ENCODE measurements at places on chromosomes 4 and X. TPM values are rescaled to one million over a fixed set of nuclear protein-coding genes. Genes with fewer than 3 reads are reported as not detected.

Gene RPS6KA3
- 32.6 TPM for polyA plus RNA-seq

Gene STAP1
- 0.24 TPM for polyA plus RNA-seq

DNA sequence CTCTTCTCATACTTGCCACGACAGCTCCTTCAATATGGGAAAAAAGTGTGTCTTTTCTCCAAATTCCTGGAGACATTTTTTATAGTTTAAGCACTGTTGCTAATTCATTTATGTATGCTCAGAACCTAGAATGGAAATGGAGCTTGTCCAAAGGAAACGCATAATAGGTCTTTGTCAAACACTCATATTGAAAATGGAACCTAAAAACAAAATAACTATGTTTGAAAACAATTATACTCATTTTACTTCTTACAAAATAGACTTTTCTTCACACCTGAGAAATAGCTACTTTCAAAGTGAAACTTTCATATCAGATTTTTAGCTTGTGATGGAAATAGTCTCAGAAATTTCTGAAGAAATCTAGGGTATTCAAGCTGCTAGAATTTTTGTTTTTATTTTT lies 529.7 kb upstream of the BOD1L1 start:
- DNase-seq: no peak

GRCh38 chrX:45850775-45851433 lies 650.2 kb upstream of the DIPK2B start:
- DNase-seq: peak; percentile 11

Gene CENPVL1
- polyA plus RNA-seq: 0.40 TPM

Gene SHROOM2
- polyA plus RNA-seq: 20.5 TPM

GRCh38 chr4:186790630-186791029 lies 67.0 kb upstream of the FAT1 start:
- DNase-seq: no peak

- DNase-seq: no peak
These were observed 177.6 kb downstream of the RNF150 start for GRCh38 chr4:140955641-140956040.

Gene GPR119
- not detected for polyA plus RNA-seq

Gene FRMD7
- polyA plus RNA-seq: 1.3 TPM

DNA sequence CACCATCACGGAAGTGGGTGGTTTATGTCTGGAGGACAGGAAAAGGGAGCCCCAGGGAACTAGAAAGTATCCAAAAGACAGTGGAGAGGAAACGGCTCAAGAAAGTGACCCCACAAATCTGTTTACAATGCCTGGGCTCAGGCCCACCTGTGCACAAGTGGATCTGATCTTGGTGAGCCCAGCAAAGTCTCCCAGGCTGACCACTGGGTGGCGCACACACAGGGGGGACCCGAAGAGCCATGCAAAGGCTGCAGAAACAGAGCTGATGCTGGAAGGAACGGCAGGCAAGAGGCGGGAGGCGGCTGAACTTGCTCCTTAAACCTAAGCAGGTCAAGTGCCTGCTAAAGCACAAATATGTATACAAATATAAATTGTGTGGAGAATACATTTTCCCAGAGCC lies 9.6 kb downstream of the HAUS7 start:
- no peak for DNase-seq

Gene CXorf38
- polyA plus RNA-seq: 11.7 TPM

Gene GRPR
- polyA plus RNA-seq: 0.33 TPM

Gene TEX13C
- not detected for polyA plus RNA-seq

GRCh38 chr4:125461676-125462363 lies 147.1 kb downstream of the FAT4 start:
- no peak for DNase-seq

DNA sequence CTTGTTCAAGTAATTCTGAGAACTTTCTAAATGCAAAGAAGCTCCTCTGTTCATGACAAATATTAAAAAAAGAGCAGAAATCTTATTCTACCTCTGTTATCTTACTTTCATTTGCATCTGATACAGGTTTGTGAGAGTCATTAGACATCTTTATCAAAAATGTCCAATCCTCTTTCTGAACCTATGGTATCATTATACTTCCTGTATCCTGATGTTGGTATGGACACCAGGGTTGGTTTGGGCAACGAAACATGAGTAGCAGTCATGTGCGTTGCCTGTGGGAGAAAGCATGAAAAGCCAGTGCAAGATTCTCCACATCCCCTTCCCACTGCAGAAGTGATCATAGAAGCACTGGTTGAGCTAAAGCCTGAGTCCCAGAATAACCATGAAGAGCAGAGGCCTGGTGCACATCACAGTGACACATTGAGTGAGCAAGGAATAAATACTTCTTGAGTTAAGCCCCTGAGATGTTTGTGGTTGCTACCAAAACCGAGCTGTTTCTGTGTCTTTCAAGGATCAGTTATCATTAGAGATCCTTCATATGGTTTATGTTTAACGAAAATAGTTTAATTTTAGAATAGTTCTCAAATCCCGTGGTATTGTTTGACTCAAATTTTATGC lies 197.2 kb downstream of the BANK1 start:
- no peak for DNase-seq

GRCh38 chr4:88599714-88600113 lies 7.4 kb downstream of the HERC3 start:
- no peak for DNase-seq

Gene H2BW2
- polyA plus RNA-seq: 1.3 TPM

DNA sequence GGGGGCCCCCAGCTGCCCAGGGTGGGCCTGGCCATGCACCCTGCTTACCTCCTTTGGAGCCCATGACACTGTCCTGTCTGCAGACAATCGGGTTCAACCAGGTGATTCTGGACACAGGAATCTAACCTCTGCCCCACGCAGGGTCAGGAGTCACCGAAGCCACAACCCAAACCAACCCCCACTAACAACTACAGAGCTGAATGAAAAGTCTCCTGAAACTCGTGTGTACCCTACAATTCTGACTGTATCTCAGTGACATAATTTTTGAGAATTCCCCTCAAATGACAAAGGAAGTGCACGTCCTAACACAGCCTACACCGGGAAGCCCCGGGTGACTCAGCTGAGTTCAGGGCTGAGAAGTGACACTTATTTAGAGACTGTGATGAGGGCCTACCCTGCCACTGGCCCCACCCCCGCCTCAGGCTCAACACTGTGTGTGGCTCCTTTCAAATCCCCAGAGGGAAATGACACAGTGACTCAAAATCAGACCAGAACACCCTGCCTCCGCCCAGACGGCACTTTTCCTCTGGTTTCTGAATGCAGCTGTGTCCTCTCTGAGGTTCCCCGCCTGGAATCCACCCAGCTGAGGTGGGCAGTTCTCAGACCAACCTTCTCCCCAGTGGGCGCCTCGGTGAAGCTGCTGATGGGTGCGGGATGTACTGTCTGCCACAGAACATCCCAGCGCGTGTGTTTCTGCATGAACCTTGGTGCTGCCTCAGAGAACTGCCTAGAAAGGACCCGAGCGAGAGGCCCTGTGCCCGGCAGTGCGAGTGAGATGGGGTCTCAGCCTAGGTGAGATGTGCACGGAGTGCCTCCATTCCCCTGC lies 9.9 kb downstream of the TNIP2 start:
- DNase-seq: no peak

Gene VEGFC
- polyA plus RNA-seq: 17.7 TPM

Gene MAGEA10
- polyA plus RNA-seq: not detected

- DNase-seq: no peak
These were observed 60.1 kb downstream of the MXRA5 start for GRCh38 chrX:3286196-3286945.

- DNase-seq: no peak
These were observed 4.3 kb upstream of the NSUN7 start for GRCh38 chr4:40745285-40745984.

Gene BMX
- polyA plus RNA-seq: 0.29 TPM

DNA sequence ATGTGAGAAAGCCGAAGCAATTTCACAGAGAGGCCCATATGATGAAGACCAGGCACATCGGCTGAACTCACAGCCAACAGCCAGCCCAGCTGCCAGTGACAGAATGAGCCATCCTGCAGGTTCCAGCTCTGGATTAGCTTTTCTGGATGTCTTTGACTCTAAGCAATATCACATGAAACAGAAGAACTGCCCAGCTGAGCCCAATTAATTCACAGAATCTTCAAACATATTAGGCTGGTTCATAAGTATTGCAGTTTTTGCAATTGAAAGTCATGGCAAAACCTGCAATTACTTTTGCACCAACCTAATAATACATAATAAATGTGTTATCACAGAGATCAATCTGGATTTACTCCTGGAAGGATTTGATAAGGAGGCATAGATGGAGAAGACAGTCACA lies 299.9 kb downstream of the RAB28 start:
- no peak for DNase-seq

- no peak for DNase-seq
These were observed 444.2 kb downstream of the IDS start for GRCh38 chrX:149060921-149061320.

DNA sequence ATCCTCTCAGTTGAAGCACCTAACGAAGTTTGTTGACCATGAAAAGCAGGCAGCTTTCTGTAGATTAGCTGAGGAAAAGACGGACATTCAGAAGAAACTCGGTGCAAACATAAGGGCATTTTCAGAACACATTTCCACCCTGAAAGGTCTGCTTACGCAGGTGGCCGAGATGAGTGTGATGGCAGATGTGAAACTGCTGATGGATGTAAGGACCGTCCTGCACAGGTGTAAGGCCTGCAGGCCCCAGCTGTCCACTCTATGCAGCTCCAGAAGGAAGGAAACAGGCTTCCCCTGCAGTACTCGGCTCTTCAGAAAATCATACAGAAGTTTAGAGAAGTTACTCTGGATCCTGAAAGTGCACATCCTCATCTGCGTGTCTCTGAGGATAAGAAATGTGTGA lies 20.8 kb upstream of the TRIM60 start:
- DNase-seq: no peak

Gene NUDT11
- polyA plus RNA-seq: 12.6 TPM

GRCh38 chr4:132063829-132064228 lies 1085.3 kb upstream of the PCDH10 start:
- DNase-seq: no peak

GRCh38 chr4:8285143-8285975 lies 15.8 kb downstream of the HTRA3 start:
- DNase-seq: no peak

Gene KLHL8
- polyA plus RNA-seq: 17.3 TPM

Gene SLIT2
- polyA plus RNA-seq: 38.8 TPM

GRCh38 chrX:128816919-128817318 lies 706.4 kb downstream of the SMARCA1 start:
- DNase-seq: no peak

GRCh38 chrX:134753718-134754008 lies 95.4 kb upstream of the PLAC1 start:
- no peak for DNase-seq

GRCh38 chr4:91243132-91243531 lies 1060.6 kb upstream of the GRID2 start:
- DNase-seq: no peak

- no peak for DNase-seq
These were observed 126.8 kb upstream of the ENPP6 start for GRCh38 chr4:184344435-184344834.

Gene UGT2A1
- polyA plus RNA-seq: 52.1 TPM

GRCh38 chrX:151424505-151424904 lies 27.5 kb downstream of the VMA21 start:
- no peak for DNase-seq

- no peak for DNase-seq
These were observed 24.4 kb upstream of the ZNF718 start for GRCh38 chr4:99863-100262.

Gene VGLL1
- polyA plus RNA-seq: 11.1 TPM

- no peak for DNase-seq
These were observed 129.8 kb downstream of the GPR143 start for GRCh38 chrX:9635803-9636202.

GRCh38 chr4:101833480-101833879 lies 43.0 kb downstream of the BANK1 start:
- DNase-seq: no peak

- DNase-seq: no peak
These were observed 51.9 kb downstream of the UBQLN2 start for GRCh38 chrX:56615282-56615681.

GRCh38 chrX:45068569-45068968 lies 132.1 kb downstream of the DIPK2B start:
- DNase-seq: no peak

Gene SSX2B
- polyA plus RNA-seq: 0.09 TPM

GRCh38 chr4:52641854-52642563 lies 17.1 kb downstream of the USP46 start:
- no peak for DNase-seq

All from left renal cortex interstitium (tissue), 4 donors.